ENCODE measurements at places on chromosomes 12 and 14.

DNA sequence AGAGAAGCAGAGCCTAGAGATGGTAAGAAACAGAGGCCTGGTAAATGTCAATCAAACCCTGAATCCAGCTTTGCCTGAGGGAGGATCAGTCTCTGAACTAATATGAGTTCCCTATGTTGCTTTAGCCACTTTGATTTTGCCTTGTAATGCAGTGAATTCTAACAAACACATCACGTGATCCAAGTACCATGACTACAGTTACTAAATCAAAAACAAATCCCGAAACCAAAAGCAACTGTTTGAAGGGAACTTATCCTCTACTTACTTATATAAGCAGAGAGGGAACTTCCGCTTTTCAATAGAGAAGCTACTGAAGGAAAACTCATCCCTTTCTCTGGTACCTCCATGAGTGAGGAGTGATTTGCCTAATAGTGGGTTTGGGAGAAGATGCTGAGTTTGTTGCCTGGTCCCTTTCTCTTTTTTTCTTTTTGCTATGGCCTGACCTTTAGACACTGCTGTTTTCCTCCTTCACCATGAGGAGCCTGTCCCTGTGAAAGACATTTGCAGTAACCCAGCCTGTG lies 7.7 kb upstream of the PPTC7 start:
- no peak for DNase-seq

DNA sequence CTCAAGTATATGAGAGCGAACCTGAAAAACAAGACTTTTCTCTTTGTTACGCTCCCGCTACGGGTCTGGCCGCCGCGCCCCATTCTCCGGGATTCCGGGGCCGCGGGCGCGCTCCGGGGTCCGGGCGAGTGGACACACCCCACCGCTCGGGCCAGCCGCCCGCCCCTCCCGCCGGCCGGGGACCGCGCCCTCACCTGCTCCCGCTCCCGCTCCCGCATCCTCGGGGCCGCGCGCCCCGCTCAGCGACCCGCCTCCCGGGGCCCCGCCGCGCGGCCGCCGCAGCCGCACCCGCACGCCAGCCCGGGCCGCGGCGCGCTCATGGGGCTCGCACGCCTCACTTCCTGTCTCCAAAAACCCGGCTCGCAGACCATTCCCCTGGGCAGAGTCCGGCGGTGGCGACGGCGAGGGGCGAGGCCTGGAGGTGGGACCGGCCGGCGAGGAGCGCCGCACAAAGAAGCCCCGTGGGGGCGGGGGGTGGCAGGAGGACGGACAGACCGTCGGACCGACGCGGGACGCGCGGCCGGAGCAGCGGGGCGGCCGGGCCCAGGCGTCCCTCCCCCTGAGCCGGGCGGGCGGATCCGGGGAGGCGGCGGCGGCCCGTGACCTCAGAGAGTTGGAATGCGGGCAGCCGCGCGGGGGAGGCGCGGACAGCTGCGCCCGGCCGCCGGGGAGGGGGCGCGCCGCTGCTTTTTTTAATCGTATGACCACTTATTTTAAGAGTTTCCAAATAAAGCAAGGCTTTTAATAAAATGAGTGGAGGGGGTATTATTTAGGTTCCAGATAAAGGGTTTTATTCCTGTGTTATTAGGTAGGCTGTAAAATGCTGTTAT lies at the start of gene PTPN21:
Gene PTPN21 (minus strand): TSS at position 551 of the 830 bp plus-strand sequence. CDS start 4,590 bp downstream, outside the sequence.
- peak; percentile 88 for DNase-seq

DNA sequence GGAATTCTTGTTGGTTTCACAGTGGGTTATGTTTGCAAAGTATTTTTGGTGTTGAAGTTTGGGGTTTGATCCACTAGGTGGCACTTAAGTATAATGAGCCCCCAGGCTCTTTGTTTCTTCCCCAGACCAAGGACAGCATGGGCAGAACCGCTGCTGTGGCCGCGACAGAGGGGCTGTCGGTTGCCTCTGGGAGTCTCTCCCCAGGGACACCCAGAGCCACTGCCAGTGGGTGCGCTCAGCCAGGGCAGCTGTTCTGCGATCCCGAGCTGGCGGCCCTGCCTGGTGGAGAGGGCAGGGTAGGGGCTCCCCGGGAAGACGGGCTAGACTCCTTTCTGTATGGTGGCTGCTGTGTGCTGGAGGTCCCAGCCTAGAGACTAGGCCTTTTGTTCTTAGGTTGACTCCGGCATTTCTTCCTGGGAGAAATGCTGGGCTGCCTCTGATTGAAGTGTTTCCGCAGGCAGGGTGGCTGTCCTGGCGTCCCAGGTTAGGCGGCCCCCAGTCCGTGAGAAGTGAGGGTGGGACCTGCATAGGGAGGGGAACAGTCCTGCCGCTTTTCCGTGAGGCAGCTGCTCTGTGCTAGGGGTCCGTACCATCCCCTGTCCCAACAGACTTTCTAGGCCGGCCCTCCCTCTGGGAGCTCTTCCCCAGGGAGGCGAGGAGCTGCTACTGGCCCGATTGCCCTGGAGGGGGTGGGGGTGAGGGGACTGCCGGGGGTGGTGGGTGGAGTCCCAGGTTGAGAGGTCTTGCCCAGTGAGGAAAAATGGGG lies 253.1 kb upstream of the PELI2 start:
- DNase-seq = no peak

- no peak for DNase-seq
These were observed 199.8 kb downstream of the TMX1 start for GRCh38 chr14:51439896-51440295.

GRCh38 chr14:101525640-101526527 lies 35.4 kb upstream of the DIO3 start:
- no peak for DNase-seq

- DNase-seq = no peak
These were observed 645.6 kb upstream of the TMEM132C start for GRCh38 chr12:127621366-127621765.

DNA sequence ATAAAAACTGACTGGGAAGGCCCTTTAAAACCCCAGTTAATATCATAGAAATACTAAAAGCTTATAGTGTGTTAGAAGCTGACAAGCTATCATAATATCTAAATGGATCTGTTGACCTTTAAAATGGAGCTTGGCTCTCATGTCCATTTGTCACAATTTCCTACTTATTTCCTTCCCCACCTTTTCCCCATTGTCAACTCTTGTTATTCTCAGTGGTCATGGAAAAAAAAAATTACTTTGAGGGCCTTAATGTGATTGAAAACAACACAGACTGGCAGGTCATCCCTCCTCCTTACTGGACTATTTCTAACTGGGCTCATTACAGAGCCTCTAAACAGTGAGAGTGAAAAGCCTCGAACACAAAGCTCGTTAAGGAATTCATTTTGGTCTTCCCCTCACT lies 13.7 kb upstream of the WNK1 start:
- DNase-seq = no peak

- DNase-seq = peak; percentile 19
These were observed 3.5 kb downstream of the PTPN21 start for GRCh38 chr14:88551094-88551870.

GRCh38 chr14:47039336-47039735 lies 387.8 kb upstream of the RPL10L start:
- no peak for DNase-seq

DNA sequence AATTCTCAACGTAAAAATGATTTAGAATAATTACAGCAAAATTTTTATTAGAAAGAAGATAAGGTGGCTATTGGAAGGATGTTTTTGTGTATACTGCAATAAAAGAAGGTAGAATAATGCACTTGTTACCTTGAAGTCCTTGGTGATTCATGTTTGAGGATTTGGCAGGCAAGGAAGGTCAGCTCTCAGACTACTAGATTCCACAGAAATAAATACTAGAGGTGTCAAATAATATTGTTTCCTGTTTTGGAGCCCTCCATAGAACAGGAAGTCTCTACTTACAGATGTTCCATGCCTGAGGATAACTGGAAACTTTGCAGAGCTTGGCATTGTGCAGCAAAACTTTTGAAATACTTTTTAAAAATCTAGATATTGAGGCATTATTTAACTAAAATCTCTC lies 284.3 kb upstream of the SYT1 start:
- DNase-seq = no peak

GRCh38 chr14:74267588-74267987 lies 28.3 kb downstream of the VSX2 start:
- DNase-seq = no peak

DNA sequence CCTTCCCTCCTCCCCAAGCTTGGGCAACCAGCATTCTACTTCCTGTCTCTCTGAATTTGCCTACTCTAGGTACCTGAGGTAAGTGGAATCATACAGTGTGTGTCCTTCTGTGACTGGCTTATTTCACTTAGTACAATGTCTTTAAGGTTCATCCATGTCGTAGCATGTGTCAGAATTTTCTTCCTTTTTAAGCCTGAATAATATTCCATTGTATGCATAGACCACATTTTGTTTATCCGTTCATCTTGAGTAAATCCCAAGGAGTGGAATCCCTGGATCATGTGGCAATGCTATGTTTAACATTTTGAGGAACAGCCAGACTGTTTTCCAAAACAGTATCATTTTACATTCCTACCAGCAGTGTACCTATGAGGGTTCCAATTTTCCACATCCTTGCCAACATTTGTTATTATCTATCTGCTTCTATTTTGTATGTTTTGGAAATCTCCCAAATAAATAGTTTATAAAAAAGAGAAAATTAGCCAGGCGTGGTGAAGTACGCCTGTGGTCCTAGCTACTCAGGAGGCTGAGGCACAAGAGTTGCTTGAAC lies 12.4 kb downstream of the HSP90AA1 start:
- DNase-seq = no peak

- DNase-seq = no peak
These were observed 117.4 kb downstream of the DAD1 start for GRCh38 chr14:22471545-22472121.

DNA sequence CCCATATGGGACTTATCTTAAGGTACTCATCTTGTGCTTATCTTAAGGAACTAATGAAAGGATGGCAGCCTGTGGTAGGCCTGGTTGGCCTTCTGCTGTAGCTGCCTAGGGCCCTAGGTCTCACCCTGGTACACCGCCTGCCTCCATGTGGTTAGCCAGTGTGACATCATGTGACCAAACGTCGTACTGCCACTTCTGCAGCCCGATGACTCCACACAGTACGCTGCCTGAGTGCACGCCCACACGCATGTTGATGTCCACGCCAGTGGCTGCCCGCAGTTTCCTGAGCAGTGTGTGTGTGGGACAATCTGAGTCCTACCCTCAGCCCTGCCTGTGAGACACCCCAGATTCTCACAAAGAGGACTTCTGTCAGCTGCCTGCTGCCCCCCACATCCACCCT lies 5.1 kb downstream of the ADCY4 start:
- peak; percentile 70 for DNase-seq

DNA sequence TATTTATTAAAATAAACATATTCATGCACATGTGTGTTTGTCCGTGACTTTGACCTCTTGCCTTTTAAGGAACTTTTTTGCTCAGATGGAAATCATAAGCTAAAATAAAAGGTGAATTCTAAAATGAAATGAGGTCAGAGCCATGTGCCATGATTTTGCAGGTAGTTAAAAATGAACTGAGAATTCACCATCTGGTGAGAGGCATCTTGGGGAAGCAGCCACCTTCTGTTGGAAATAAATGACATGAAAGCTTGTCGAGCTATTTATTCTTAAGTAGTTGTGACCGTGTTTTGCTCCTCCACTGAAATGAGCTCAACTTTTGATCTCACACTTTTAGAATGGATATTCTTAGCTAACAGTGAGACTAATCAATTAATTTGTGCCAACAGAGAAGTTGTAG lies 56.8 kb upstream of the CNOT2 start:
- DNase-seq = no peak

DNA sequence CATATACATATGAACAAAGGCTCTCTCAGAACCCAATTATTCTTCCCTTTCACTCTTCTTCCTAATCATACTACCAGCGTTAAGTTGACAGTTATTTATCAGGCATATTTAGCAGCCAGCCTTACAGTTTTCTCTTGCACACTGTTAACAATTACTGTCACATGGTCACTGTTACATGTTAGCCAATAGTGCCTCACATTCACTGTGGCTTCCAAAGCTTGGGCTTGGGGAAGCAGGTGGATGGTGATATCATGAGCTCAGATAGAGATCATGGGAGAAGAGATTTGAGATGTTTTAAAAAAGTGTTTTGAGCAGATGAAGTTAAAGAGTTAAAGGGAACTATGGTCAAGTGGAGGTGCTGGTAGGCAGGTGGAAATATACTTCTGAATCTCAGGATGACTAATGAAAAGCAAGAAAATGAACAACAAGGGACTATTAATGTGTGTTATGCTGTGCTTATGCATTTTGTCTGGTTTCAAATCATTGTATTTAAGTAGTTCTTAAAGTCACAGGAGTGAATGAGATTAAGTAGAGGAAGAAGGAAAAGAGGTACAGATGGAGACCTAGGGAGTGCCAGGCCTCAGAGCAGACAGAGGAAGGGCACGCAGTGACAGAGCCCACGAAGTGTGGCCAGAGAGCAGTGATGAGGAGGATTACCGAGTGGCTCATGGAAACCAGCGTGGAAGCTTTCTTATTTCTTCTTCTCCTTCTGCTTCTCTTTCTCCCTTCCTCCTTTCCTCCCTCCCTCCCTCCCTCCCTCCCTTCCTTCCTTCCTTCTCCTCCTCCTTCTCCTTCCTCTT lies 39.6 kb downstream of the BICD1 start:
- DNase-seq = no peak

- no peak for DNase-seq
These were observed 232.7 kb downstream of the RASSF9 start for GRCh38 chr12:85603556-85603955.

DNA sequence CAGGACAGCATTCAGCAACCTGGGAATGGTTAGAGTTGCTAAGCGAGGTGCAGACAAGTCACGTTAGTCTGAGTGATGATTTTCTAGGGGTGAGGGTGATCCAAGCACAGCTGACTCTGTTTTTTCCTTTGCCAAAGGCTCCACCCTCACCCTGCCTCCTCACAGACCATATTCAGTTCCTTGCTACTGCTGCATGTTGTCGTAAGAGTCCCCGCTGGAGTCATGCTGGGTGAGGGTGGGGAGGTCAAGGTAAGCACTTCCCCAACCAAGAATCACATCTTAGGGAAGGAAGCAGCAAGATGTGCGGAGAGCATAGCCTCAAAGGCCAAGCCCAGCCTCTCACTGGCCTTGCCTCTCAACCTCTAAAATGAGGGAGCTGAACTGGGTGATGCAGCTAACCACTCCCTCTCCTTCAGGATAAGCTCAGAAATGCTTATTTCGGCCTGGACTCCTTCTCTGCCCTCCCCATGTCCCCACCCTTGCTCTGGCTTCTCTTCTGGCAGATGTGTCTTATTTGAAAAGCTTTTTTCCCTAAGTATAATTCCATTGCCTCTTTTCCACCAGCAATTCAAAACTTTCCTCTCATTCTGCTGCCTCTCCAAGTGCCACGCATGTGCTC lies 66.9 kb upstream of the ACTN1 start:
- no peak for DNase-seq

- DNase-seq = no peak
These were observed 297.0 kb downstream of the ATP23 start for GRCh38 chr12:58238411-58238810.

DNA sequence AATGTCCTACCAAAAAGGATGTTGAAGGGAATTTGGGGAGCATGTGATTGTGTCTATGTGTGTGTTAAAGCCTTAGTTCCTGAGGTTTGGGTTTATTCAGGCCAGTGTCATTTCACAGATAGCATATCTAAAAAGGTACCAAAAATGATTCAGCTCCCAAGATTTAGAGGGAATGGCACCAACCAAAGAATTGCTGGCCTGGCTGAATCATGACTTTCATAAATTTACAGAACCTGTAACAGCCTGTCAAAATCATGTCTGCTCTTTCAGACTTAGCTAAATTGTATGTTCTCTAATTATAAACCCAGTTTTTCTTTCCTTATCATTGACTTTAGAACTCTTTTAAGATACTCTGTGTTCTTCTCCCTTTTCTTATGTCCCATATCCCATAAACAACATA lies 231.5 kb downstream of the NUBPL start:
- no peak for DNase-seq

GRCh38 chr14:29803045-29803444 lies 124.6 kb downstream of the PRKD1 start:
- DNase-seq = no peak

GRCh38 chr12:50764286-50765094 lies 589 bp downstream of the ATF1 start:
- DNase-seq = peak; percentile 76

Measured in ascending aorta (tissue), 2 donors.